ENCODE measurements at places on chromosomes 16 and 17.
A peak's percentile ranks its signal among the peaks of the same experiment; 100 is the strongest.

DNA sequence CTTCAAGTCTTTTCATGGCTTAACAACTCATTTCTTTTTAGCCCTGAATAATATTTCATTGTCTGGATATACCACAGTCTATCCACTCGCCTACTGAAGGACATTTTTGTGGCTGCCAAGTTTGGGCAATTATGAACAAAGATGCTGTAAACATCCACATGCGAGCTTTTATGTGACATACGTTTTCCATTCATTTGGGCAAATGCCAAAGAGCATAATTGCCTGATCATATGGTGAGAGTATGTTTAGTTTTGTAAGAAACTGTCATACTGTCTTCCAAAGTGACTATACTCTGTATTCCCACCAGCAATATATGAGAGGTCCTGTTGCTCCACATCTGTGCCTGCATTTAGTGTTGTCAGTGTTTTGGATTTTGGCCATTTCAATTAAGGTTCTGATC, 81.3 kb downstream of the ELAC2 start:
- no peak for DNase-seq

GRCh38 chr17:73595931-73596330, 48.3 kb downstream of the SDK2 start:
- no peak for DNase-seq

DNA sequence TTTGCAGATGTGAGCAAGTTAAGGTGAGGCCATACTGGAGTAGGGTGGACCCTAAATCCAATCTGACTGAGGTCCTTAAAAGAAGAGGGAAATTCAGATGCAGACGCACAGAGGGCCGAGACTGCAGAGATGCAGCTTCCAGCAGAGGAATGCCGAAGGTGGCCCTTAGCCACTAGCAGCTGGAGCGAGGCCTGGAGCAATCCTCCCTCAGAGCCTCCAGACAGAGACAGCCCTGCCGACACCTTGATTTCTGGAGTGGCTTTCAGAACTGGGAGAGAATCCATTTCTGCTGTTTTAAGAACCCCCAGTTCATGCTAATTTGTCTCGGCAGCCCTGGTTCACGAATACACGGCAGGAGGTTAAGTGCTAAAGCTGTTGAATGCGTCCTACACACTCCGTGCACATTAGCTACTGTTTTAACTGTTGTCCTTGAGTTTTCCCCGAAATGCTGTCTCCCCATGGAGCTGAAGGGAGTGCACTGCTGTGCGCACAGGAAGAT, 135.5 kb downstream of the IRF8 start:
- DNase-seq: no peak

DNA sequence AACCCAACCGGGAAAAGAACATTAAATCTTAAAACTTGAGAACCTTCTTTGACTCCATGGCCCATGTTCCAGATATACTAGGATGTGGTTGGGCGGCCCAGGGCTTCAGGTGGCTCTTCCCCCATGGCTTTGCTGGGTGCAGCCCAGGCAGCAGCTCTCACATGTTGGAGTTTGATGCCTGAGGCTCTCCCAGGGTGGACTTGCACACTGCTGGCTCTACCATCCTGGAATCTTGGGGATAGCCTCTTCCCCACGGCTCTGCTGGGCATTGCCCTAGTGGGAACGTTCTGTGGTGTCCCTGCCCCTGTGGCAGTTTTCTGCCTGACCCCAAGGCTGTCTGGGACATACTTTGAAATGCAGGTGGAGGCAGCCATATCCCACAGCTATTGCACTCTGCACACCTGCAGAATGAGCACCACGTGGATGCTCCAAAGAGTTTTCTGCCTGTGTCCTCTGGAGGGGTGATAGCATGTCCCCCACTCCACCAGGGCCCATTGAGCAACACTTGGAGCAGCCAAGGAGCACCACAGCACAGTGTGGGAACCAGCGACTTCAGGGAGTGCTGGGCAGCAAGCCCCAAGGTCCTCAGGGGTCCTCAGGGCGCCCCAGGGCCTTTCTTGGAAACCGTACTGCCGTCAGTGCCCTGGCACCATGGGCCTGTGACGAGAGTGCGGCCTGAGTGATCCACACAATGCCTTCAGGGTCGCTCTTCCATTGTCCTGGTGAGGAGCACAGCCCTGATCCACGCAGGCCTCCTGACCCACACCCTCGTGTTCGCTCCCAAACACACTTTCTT, 70.8 kb downstream of the GOSR1 start:
- no peak for DNase-seq

DNA sequence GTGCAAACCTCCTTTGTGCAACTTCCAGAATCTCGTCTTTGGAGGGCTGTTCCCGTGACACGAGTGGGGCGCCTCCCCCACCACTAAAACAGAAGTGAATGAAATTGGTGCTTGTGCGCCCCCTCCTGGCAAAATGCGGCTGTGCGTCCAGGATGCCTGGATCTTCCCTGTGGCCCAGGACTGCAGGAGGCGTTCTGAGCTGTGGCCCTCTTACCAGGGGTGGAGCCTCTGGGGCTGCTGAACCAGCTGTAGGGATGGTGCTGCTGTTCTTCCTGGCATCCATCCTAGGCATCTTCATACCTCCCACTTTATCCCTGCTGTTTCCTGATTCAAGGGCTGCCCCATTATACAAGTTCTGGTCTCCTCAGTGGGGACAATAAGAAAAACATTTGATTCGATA, 18.5 kb upstream of the NAGLU start:
- peak; percentile 57 for DNase-seq

DNA sequence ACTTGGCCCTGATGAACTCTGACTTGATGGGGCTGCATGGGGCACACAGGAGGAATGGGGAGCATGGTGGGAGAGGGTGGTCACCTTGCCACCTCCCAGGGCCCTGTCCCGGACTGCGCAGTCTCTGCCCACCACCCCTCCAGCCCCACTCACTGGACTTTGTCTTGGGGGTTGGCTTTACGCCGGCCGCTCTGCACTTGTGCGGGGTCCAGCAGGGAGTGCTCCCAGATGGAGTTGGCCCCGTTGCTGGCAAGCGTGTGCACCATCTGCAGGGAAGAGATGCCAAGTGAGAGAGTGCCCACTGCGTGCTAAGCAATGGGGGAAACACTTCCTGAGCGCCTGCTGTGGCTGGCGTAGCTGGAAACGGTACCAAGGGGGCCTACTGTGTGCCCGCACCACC, 6.7 kb downstream of the GIT1 start:
- DNase-seq: no peak

- peak; percentile 97 for DNase-seq
Measured at GRCh38 chr17:7572588-7573323, 6.7 kb upstream of the CD68 start.

- DNase-seq: no peak
Measured at GRCh38 chr17:48236681-48237134, 129.1 kb downstream of the SNX11 start.

DNA sequence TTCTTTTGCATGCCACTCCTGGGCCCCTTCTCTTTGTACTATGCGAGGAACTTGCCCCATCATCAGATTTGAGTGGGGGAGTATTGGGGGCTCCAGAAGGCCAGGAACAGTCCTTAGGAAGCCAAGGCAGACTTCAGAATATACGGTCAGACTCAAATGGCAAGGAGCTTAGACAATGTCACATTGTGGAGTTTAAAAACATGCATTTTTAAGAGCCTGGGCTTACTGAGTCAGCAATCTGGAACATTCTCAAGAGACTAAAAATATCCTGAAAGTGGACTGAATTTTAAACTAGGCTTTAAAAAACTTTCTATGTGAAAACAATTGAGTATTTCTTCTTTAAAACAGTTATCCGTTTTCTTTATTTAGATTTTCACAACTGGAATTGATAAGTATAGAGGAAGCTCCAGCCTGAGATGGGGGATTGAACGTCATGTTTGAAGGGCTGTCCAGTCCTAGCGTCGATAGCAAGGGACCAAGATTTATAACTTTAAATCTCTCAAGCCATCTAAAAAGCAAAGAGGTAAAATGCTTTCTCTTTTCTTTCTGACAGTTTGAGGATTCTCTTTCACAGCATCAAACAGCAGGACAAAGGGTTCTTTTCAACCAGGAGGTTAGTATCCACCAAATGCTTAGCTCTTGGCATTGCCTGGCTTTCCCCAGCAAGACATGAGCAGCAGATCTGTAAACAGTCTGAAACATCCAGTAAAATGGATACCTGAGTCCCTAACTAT, 45.8 kb upstream of the CDRT4 start:
- no peak for DNase-seq

DNA sequence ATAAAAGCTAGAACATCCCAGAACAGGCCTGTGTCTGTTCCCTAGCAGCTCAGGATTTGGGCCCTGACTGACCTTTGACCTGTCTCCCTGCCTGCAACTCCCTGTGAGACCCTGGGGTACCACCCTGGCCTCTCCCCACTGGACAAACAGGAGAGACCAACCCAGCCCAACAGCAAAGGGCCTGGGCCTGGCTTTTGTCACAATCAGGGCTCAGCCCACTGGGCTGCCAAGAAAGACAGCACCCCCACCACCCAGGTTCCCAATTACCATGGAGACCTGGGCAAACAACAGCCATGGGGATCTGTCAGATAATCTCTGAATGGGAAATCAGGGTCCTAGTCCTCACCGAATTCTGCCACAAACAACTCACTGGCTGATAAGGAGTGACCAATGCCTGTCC, 11.1 kb downstream of the PLLP start:
- DNase-seq: no peak

GRCh38 chr16:72206299-72206698, 34.3 kb upstream of the PMFBP1 start:
- DNase-seq: no peak

DNA sequence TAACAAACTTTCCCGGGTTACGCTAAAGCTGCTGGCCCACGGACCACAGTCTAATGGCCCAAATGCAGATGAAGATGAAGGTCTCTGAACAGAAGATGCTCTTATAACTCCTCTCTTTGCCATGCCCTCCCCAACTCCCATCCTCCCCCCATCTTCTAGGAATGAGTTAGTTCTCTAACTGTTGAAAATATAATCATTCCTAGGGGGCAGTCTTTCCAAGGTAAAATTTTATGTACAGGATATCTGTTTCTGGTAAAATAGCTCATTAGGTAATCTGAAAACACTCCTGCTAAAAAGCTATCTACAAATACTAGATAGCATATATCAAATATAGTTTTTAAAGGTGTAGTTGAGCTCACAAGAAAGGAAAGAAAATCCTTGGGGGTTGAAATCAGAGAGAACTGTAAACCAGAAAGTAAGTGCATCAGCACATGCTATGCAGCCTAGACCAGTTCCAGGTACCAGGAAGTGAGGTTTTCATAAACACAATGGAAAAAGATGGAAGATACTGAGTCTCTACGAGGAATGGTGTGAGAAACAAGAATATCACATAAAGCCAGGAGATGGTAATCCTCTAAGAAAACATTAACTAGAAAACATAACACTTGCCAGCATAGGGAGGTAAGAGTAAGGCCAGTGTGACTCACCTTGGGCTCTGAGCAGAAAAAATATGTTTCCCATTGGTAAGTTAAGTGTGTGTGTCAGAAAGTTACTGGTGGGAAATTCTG, 38.1 kb downstream of the CMC2 start:
- no peak for DNase-seq

GRCh38 chr16:15616475-15617165, 26.3 kb downstream of the MARF1 start:
- DNase-seq: no peak

DNA sequence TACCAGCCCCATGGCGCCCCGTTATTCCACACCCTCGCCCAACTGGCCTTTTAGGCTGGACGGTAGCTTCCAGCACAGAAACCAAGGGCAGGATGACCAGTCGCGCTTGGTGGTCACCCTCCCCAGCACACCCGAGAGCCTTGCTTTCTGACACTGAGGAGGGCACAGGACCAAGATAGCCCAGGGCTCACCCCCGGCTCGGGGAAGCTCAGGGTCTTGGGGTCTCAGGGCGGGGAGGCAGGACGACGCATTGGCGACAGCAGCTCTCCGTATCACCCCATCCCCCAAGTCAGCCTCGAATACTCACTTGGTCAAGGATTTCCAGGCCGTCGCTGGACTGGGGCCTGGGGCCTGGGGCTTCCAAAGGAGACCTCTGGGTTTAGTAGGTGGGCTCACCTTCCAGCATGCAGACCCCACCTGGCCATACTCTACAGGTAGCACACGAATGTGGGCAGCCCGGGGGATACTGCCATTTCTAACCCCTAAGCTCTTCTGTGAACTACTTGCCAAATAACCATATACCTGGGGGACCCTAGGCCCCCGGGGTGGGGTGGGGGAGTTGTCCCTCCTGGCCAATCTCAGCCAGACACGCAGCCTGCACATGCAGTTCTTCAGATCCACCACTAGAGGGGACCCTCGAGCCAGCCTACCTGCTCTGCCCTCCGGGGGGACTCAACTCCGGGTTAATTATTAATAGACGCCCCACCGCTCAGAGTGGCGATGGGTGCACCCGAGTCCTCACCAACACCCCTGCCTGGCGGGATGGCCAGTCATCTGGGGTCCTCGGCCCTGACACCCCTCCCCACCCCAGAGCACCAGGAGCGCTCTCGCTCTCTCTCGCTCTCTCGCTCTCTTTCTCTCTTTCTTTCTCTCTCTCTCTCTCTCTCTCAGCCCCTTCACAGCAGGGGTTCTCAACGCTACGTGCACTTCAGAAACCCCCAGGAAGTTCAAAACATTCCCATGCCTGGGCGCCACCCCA, 30.0 kb downstream of the TBC1D16 start:
- DNase-seq: no peak

- DNase-seq: no peak
Measured at GRCh38 chr17:80422981-80423380, 8.0 kb downstream of the ENDOV start.

DNA sequence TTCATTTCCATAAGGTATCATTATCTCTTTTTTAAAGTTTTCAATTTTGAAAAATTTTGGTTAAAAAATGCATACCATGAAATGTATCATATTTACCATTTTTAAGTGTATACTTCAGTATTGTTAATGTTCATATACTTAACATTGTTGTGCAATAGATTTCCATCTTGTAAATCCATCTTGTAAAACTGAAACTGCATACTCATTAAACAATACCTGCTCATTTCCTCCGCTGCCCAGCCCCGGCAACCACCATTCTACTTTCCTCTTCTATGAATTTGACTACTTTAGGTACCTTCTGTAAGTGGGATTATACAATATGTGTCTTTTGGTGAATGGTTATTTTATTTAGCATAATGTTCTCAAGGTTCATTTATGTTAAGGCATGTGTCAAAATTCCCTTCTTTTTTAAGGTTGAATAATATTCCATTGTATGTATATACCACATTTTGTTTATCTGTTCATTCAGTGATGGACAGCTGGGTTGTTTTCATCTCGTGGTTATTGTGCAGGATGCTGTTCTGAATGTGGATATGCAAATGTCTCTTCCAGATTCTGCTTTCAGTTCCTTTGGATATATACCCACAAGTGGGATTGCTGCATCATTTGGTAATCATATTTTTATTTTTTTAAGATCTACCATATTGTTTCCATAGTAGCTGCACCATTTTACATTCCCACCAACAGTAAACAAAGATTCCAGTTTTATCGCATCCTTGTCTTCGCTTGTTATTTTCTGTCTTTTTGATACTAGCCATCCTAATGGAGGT, 6.7 kb downstream of the CCL2 start:
- no peak for DNase-seq

GRCh38 chr17:48487221-48487620, 43.6 kb downstream of the HOXB1 start:
- DNase-seq: no peak

DNA sequence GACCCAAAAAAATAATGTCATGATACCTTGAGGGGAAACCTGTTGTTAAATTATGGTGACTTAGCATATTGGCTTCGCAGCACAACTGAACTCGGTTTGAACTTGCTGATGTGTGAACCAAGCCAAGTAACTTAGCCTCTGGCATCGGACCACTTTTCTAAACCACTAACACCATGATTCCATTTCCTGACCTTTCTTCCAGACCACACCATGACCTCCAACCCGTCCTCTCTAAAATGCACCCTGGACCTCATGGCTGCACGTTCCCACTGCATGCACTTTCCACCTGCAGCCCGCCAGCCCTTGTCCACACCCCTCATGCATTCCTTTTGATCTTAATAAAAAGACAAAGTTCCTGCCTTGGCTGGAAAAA, 29.3 kb downstream of the DYNLRB2 start:
- no peak for DNase-seq
